ENCODE measurements at places on chromosomes 4 and X.

DNA sequence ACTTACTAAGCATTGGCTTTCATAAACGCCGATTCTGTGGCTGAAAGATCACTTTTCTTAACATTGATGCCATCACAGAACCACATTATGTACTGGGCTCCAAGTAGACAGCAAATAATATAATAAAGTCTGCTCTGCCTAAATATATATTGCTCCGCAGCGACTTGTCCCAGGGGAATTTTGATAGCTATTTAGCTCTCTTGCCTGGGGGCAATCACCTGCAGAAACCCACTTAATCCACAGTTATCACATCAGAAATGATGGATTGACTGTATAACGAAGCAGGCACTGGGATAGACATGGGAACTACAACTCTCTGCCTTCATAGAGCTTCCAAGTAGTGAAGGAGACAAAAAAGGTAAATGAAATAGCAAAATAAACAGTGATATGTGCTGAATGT lies 48.0 kb upstream of the MYOZ2 start:
- no peak for DNase-seq

DNA sequence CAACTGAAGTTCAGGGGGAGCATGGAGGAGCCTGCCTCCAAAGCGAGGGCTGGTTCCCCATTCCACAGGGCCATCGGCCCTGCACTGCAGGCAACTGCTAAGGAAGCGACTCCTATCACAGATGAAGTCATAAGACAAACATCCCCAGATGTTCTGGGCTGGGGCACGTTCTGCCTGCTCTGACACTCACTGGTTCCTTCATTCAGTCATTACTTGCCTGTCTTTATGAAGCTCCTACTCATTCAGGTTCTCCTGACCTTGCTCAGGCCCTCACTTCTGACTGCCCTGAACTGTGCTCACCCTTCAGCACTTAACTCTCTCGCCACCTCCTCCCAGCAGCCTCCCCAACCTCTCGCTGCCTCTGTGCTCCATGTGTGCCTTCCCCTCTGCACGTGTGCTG lies 2.5 kb upstream of the SLC2A9 start:
- DNase-seq: no peak

DNA sequence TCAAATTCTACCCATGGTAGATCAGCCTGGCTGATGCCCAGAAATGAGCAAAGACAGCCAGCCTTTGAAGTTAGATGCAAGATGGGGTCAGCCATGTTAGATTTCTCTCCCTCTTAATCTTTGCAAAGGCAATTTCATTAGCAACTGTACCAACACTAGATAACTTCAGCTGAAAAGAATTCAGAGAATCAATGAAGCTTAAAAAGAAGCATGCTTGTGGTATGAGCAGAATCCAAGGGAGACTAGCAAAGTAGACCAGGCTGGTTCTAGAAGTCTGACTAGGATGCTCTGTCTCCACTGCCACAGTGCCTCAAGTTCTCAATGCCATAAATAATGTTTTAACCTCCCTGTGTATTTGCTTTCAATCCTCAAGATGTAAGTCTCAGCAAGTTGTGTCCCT lies 247.3 kb downstream of the SLC7A11 start:
- DNase-seq: no peak

GRCh38 chrX:8741981-8742380 lies 10.0 kb upstream of the ANOS1 start:
- DNase-seq: no peak

DNA sequence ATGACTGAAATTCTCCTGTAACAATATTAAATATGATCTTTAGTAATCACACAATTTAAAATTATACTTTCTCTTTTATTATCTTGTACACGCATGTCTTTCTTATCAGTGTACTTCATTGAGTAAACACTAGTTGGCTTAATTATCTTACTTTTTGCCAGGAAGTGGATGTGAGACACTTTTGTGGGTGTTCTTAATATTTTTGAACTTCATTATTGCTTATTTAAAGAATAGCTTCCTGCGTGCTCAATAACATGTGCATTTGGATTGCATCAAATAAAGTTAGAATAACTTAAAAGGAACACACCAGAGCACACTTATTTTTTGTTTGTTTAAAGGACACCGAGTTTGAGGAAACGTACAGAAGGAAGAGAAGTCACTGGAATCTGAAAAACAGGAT lies 128.5 kb upstream of the VEGFC start:
- DNase-seq: no peak

DNA sequence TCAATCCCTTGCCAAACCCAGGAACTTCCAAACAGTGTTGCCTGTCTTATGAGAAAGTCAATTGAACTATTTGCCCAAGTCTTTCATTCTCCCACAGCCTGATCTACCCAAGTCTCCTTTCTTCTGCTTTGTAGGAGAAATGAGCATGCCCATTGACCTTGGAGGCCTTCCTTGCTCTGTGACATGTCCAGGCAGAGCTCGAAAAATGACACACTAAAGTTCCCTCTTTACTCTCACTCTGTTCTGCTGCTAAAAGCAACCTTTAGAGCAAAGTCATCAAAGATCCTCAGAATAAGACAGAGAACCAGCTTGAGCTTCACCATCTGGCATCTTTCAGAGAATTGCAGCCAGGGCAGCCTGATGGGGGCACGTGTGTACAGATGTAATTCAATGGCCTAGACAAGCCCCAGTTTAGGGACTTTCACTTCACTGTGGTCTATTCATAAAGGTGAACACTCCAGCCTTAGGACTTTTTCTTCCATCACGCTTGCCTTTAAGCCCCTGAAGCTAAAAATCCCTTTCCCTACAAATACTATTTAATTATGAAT lies 136.4 kb downstream of the AMELX start:
- no peak for DNase-seq

DNA sequence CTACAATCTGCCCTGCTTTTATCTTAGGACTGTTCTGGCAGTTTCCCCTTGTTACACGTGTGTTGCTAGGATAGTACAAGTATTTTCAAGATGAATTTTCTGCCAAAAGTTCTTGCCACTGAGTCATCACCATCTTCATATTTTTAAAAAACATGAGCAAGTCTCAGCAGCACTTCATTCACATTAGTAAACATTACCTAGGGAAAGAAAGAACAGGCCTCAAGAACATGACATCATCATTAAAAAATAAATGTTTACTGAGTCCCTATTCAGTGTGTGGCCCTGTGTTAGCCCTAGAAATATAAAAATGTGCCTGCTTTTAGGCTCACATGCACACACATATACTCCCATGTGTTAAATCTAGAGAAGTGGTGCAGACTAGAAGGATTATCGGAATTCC lies 18.7 kb upstream of the GPC3 start:
- no peak for DNase-seq

Data from glutamatergic neuron (in vitro differentiated cells).